Pulmonary artery endothelial cell (primary cell): ENCODE measurements at places on chromosomes 5 and 9. TPM values are rescaled to one million over a fixed set of nuclear protein-coding genes. Genes with fewer than 3 reads are reported as not detected.

ZDHHC11 gene
- total RNA-seq: 0.13 and 1.6 TPM in 2 replicates

SV2C gene
- total RNA-seq: not detected in 2 replicates

CYSRT1 gene
- 0.11 and 0.46 TPM in 2 replicates for total RNA-seq

SOWAHA gene
- total RNA-seq: not detected in 2 replicates

TMC1 gene
- total RNA-seq: 0.46 and 0.99 TPM in 2 replicates

CERT1 gene
- total RNA-seq: 14.0 and 24.7 TPM in 2 replicates

GAS1 gene
- total RNA-seq: 0.13 and 0.18 TPM in 2 replicates

LURAP1L gene
- 2.8 and 3.3 TPM in 2 replicates for total RNA-seq

NSG2 gene
- not detected in 2 replicates for total RNA-seq

STC2 gene
- 28.9 and 32.7 TPM in 2 replicates for total RNA-seq

SLC1A3 gene
- total RNA-seq: 0.07 TPM in 1 of 2 replicates, not detected in the other

ENC1 gene
- 71.5 and 101 TPM in 2 replicates for total RNA-seq

KIF20A gene
- 47.2 and 125 TPM in 2 replicates for total RNA-seq

FIBCD1 gene
- total RNA-seq: not detected in 2 replicates

SPATA31E1 gene
- total RNA-seq: not detected in 2 replicates

GLRA1 gene
- total RNA-seq: not detected in 2 replicates

BAG1 gene
- total RNA-seq: 44.9 and 45.1 TPM in 2 replicates

PWWP2A gene
- 13.4 and 17.0 TPM in 2 replicates for total RNA-seq

MAP1B gene
- total RNA-seq: 109 and 155 TPM in 2 replicates

LSM11 gene
- 9.9 and 12.1 TPM in 2 replicates for total RNA-seq

PLK2 gene
- total RNA-seq: 801 and 852 TPM in 2 replicates

HSPA4 gene
- total RNA-seq: 120 and 163 TPM in 2 replicates

FAT2 gene
- under 0.01 and 0.14 TPM in 2 replicates for total RNA-seq

RASEF gene
- total RNA-seq: 0.07 TPM in 1 of 2 replicates, not detected in the other
